ENCODE measurements at places on chromosomes 2 and 18.

GRCh38 chr2:147538088-147538487 lies 306.7 kb upstream of the ACVR2A start:
- no peak for DNase-seq

GRCh38 chr18:56884511-56884910 lies 233.4 kb downstream of the WDR7 start:
- no peak for DNase-seq

- DNase-seq, result no peak
Measured at GRCh38 chr2:25817630-25818029, 60.7 kb downstream of the ASXL2 start.

- DNase-seq, result no peak
Measured at GRCh38 chr18:46264255-46264654, 160.1 kb downstream of the HAUS1 start.

- no peak for DNase-seq
Measured at GRCh38 chr2:60438131-60438530, 115.3 kb downstream of the BCL11A start.
